ENCODE measurements at places on chromosomes 13 and 19.

GRCh38 chr13:99757756-99758459 is 213.7 kb downstream of the ZIC5 start:
- no peak for DNase-seq

- DNase-seq: no peak
Observed at GRCh38 chr19:31992750-31993149, 352.7 kb upstream of the ZNF507 start.

- no peak for DNase-seq
Observed at GRCh38 chr13:106522898-106523525, 12.4 kb downstream of the EFNB2 start.

DNA sequence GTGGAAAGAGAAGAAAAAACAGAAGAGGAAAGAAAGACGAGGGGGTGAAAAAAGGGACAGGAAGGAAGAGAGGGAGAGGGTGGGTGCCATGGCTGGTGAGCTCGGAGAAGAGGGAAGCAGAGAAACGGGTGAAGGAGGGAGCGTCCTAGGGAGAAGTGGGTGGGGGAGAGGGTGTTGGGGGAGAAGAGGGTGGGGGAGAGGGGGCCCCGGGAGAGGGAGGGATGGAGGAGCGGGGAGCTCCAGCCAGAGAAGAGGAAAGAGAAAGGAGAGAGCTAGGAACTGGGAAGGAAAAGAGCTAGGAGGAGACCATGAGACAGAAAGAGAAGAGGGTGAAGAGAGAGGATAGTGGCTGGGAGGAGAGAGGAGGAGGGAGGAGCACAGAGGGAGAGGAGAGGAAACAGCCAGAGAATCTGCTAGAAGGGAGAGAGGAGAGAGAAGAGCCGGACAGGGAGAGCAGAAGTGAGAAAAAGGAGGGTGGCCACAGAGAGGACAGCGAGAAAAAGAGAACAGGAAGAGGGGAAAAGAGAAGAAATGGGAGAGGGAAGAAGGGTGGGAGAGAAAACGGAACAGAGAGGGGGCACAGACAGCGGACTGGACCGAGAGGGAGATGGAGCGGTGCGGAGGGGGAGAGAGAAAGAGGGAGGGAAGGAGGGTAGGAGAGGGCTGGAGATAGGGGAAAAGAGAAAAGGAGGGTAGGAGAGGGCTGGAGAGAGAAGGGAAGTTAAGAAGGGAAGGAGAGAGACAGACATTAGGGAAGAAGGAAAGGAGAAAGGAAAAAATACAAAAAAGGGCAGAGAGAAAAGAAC is 11.9 kb upstream of the GARIN5A start:
- DNase-seq: no peak

DNA sequence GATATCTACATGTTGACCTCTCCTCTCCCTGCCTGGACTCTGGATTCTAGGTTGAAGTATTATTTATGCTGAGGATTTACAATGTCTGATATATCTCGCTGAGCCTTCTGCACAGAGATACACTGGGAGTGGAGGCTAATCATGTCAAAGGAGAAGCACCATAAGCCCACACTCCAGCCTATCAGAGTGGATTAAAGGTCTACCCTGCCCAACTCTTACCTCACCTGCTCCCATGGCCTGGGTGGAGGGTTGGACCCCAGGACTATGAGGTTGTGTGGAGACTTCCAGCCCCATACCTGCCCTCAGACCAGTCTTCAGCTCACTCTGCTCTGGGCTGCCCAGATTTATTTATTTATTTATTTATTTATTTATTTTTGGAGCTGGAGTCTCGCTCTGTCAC is 15.4 kb downstream of the OR10H4 start:
- no peak for DNase-seq

GRCh38 chr13:26600343-26600742 is 42.9 kb downstream of the WASF3 start:
- DNase-seq: no peak

DNA sequence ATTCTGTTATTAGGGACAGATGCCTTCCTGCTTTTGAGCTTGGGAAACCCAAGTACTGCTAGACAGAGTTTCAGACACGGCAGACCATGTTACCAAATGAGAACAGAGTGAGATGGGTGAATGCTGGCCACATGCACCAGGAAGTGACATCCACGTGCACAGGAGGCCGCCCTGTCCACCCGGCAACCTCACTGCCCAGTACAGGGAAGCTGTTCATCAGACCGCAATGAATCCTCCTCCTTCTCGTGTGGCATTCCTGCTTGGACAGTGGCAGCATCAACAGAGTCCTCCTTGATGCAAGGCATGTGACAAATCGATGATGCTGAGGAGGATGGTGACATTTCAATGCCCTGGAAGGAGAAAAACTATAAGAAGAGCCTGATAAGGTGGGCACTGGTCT is 191.0 kb upstream of the SOX1 start:
- no peak for DNase-seq
